HT-29 (cell line): ENCODE measurements at places on chromosomes 4 and X.

- DNase-seq = peak; percentile 54
These were observed 8.7 kb downstream of the SMIM10 start for GRCh38 chrX:134999469-134999868.

DNA sequence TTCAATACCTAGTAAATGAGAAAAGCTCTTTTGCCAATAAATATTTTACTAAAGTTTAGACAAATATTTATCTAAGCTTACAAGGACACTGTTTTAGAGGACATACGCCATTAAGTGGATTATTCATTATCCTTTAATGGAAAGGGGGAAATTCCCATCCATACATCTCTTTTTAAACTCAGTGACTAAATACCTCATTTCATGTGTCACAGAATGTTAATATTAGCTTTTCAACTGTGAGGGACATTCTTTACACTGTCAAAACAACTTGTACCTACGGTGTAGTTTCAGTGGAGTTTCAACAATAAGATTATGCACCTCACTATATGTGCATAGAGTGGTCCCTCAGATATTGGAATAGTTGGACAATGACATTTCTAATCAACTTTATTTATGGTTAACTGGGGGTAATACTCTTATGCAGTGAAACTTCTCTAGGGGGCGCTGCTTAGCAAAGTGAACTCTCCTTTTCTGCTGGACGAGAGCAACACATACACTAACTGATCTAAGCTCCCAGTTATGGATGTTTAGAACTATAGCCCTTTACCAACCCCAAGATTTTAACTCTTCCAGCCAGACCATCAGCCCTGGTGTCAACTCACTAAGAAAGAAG, 9.7 kb downstream of the HS6ST2 start:
- DNase-seq = peak; percentile 34

- DNase-seq = no peak
These were observed 38.2 kb upstream of the MYOZ2 start for GRCh38 chr4:119097282-119097900.

GRCh38 chr4:54723820-54724219, 66.1 kb downstream of the KIT start:
- DNase-seq = no peak

GRCh38 chrX:9682861-9683260, 82.8 kb downstream of the GPR143 start:
- no peak for DNase-seq

GRCh38 chrX:115690511-115691216, 129.7 kb downstream of the PLS3 start:
- peak; percentile 85 for DNase-seq

DNA sequence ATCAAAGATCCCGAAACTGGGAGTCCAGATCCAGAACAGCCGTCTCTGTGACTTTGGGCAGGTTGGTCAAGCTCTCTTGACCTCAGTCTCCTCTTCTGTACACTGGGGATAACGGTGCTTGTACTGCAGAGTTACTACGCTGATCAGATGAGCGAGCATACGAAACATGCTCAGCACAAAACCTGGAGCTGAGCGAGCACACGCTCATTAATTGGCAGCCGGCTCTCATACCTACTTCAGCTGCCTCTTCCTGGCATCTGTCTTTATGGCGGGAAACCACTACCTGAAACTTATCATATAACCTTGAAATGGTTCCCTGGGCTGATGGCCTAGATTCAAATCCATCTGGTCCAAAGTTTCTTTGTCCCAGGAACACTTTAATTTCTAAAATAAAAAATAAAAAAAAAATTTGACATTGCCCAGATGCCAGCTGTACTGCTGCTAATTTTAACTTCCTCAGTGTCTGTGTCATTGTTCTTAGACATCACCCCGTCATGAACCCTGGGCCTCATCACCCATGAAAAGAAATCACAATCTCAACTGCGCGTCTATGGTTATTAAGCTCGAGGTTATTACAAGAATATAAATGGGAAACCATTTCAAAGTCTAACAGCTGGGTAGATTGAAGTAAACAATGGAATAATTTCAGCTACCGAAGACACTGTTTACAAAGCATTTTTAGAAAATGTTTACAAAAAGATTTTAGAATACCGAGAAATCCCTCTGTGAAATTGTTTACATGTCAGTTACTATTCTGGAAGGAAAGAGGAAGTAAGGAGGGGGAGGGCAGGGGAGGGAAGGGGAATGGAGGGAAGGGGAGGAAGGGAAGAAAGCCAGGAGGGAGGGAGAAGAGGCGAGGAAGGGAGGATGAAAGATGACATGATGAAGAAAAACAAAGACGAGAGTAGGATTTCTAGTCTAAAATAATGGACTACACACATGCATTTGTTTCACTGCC, 49.0 kb downstream of the CRMP1 start:
- DNase-seq = no peak

- no peak for DNase-seq
These were observed 332.6 kb downstream of the FGF13 start for GRCh38 chrX:138378876-138379275.

- DNase-seq = no peak
These were observed 325.5 kb downstream of the BCOR start for GRCh38 chrX:39772057-39772832.

DNA sequence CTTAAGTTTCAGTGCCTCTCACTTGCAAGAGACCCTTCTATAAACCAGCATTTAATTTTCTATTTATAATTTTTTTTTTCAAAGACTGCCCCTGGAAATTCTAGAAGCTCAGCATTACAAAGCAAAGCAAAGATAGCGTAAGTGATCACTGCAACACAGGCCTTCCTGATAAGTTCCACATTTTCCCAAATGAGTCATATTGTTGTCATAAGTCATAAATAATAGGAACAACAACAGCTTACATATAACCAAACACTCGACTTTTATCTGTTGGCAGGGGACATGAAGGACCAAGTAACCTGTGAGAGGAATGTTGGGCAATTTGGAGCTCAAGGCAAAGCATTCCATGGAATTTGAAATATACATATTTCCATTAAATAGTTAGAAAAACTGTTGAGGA, 815.5 kb downstream of the DMD start:
- no peak for DNase-seq

- DNase-seq = no peak
These were observed 142.9 kb downstream of the SHOX start for GRCh38 chrX:773292-774025.

- no peak for DNase-seq
These were observed 627.0 kb downstream of the BCOR start for GRCh38 chrX:39470588-39471407.

GRCh38 chrX:6225288-6225910, 3.3 kb downstream of the NLGN4X start:
- DNase-seq = no peak

GRCh38 chrX:149720021-149720689, 8.3 kb downstream of the MAGEA11 start:
- no peak for DNase-seq

GRCh38 chrX:112669824-112670223, 9.9 kb downstream of the LHFPL1 start:
- DNase-seq = no peak

- peak; percentile 48 for DNase-seq
These were observed 1.2 kb downstream of the RAB33B start for GRCh38 chr4:139455126-139455538.

DNA sequence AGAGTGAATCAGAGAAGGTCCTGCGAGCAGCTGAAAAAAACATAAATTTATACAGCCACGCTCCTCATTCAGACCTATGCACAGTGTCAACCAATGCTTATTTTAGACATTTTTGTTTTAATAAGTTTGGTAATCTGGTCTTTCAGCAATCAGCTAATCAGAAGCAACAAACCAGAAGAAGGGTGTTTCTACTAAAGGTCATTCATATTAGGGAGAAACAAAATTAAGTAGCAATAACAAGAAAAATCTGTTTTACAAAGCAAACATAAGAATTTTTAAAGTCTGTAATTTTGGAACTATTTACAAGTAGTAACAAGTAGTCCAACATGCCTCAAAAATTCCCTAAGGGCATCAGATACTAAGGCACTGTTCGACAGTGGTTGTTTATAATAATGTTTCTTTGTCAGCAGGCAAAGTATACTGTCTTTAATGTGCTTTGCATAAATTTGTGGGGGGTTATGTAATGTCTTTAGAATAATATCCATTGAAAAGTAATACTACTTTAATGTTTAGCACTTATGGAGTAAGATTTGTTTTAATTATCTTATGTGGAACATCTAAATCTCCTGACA, 82.8 kb downstream of the PHOX2B start:
- DNase-seq = no peak

DNA sequence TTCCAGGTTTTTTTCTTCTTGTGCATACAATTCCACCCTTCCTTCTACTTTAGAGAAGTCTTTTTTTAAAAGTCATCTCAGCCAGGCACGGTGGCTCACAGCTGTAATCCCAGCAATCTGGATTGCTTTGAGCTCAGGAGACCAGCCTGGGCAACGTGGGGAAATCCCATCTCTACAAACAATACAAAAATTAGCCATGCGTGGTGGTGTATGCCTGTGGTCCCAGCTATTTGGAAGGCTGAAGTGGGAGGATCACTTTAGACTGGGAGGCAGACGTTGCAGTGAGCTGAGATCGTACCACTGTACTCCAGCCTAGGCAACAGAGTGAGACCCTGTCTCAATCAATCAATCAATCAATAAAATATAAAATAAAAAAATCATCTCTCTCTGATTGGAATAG, 14.8 kb downstream of the ELOVL6 start:
- DNase-seq = no peak

- DNase-seq = no peak
These were observed 78.7 kb upstream of the OGT start for GRCh38 chrX:71454222-71454621.

- no peak for DNase-seq
These were observed 39.7 kb upstream of the SPRY1 start for GRCh38 chr4:123356921-123357320.

- DNase-seq = no peak
These were observed 44.4 kb downstream of the PCGF3 start for GRCh38 chr4:749698-750666.

- no peak for DNase-seq
These were observed 328.3 kb downstream of the KLHL13 start for GRCh38 chrX:117788339-117788738.

- no peak for DNase-seq
These were observed 14.9 kb upstream of the ADD1 start for GRCh38 chr4:2828758-2829181.

- DNase-seq = no peak
These were observed 2.2 kb upstream of the MID2 start for GRCh38 chrX:107823456-107823855.

DNA sequence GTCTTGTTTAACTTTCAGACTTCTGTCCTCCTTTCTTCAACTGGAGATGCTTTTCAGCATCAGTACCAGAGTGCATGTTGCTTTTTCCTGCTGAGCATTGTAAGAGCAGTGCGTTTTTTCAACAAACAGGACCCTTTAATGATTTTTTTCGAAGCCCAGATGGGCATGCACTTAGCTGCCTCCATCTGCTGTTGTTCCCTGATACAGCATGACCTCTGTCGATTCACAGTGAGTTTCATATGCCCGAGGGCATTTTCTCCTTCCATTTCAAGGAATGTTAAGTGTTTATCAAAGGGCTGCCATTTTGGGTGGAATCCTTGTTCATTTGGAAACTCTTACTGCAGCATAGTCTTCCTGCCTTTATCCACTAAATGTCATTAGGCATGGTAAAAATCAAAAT, 428.6 kb downstream of the DTHD1 start:
- no peak for DNase-seq

DNA sequence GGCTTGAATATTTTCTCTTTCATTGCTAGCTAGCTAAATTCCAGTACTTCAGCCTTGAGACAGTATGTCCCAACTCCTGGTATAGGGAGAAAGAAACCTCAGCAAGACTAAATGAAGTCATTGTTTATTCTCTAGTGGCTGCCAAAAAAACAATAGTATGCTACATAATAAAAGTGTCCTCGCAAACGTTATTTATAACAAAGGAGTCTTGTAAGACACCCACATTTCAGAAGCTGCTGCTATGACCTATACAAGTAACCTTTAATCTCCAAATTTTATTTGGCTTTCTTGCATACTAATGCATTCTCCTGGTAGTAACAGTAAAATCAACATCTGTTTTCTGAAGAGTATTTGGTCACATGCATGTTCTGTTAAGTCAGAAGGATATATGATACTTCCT, 28.8 kb downstream of the NEK1 start:
- DNase-seq = no peak

DNA sequence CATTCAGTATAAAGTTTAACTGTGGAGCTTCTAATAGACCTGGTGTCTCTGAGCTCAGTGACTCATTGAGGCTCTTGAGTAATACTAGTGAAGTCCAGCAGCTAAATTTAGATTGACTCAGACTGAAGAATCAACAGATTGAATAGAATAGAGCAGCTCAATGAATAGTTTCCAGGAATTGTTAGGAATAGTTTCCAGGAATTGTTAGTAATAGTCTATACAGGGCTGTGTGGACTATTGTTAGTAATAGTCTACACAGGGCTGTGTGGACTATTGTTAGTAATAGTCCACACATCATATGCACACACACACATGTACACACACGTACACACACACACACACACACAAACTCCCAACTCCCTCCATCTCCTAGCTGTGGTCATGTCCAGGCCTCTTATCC, 3.0 kb downstream of the GIMD1 start:
- DNase-seq = no peak

- no peak for DNase-seq
These were observed 207.3 kb upstream of the VEGFC start for GRCh38 chr4:176999935-177000543.

DNA sequence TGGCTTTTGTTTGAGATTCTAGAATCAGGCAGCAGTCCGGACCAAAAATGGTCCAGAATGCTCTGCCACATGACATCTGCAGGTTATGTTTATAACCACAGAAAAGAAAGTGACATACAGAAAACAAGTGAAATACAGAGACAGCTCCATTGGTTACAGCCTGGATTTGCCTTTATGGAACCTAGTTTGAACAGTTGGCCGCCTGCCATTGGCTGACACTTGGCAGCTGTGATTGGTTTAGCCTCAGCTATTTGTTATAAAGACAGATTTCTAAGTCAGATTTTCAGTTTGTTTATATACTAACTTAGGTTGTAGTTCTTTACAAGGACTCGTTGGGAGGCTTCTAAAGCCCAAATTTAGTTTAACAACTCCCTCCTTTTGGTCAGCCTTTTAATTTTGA, 40.8 kb upstream of the IL9R start:
- DNase-seq = no peak

DNA sequence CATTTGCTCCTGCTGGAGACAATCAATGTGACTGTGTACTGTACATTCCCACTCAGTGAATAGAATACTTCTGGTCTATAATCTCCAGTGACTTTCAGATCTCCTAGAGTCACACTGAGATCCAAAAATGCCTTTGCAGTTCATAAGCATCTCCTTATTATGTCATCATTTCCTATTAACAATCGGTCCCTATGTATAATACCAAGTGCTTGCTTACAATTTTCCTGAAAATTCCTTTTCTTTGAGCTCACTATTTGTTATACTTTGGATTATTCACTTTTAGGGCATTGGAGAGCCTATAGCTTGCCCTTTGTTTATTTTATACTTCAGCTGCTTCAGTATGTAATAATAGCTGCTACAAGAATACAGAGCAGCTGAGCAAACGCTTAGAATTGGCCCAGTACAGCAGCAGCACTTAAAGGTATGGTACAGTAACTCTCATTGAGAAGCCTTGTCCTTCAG, 313.0 kb downstream of the DCTD start:
- DNase-seq = no peak
